ENCODE measurements at places on chromosomes 2 and 18. TPM values are rescaled to one million over a fixed set of nuclear protein-coding genes. Genes with fewer than 3 reads are reported as not detected.

ASPRV1 gene
- not detected for total RNA-seq

LIPT1 gene
- 9.0 TPM for total RNA-seq

OSR1 gene
- 117 TPM for total RNA-seq

DQX1 gene
- 0.27 TPM for total RNA-seq

PTH2R gene
- total RNA-seq = 0.33 TPM

ACKR3 gene
- total RNA-seq = 2.0 TPM

PRKD3 gene
- total RNA-seq = 55.8 TPM

HIBCH gene
- total RNA-seq = 21.5 TPM

MERTK gene
- total RNA-seq = 0.65 TPM

PLB1 gene
- 2.7 TPM for total RNA-seq

TGFA gene
- total RNA-seq = not detected

CROCC2 gene
- 0.41 TPM for total RNA-seq

SERPINB13 gene
- total RNA-seq = not detected

EMILIN2 gene
- total RNA-seq = 11.2 TPM

SNTG2 gene
- total RNA-seq = not detected

NCKAP5 gene
- 1.7 TPM for total RNA-seq

HRH4 gene
- total RNA-seq = under 0.01 TPM

RRM2 gene
- total RNA-seq = 91.4 TPM

ADGRF3 gene
- total RNA-seq = 0.09 TPM

POTEC gene
- total RNA-seq = not detected

ACYP2 gene
- 11.5 TPM for total RNA-seq

PLEK gene
- total RNA-seq = under 0.01 TPM

TRIM43 gene
- total RNA-seq = not detected

ASB18 gene
- total RNA-seq = not detected

AGXT gene
- total RNA-seq = not detected

NEU2 gene
- total RNA-seq = not detected

SCG2 gene
- 3.4 TPM for total RNA-seq

SPDYA gene
- total RNA-seq = 6.5 TPM

TMEM169 gene
- total RNA-seq = 0.36 TPM

TBR1 gene
- not detected for total RNA-seq

CAVIN2 gene
- total RNA-seq = 24.1 TPM

AQP12A gene
- not detected for total RNA-seq

COMMD1 gene
- 126 TPM for total RNA-seq

GPAT2 gene
- 10.2 TPM for total RNA-seq

FZD7 gene
- 35.8 TPM for total RNA-seq

SNORC gene
- total RNA-seq = 0.72 TPM

EIF2AK3 gene
- 31.5 TPM for total RNA-seq

ICA1L gene
- total RNA-seq = 8.9 TPM

PMS1 gene
- 27.0 TPM for total RNA-seq

SFT2D3 gene
- total RNA-seq = 7.0 TPM

RAMP1 gene
- total RNA-seq = 3.1 TPM

CEBPZOS gene
- total RNA-seq = 27.6 TPM

MEX3C gene
- 44.2 TPM for total RNA-seq

SLC16A14 gene
- total RNA-seq = 0.49 TPM

MYCN gene
- not detected for total RNA-seq

COLEC12 gene
- total RNA-seq = 109 TPM

KCNE4 gene
- 22.2 TPM for total RNA-seq

CRYBA2 gene
- total RNA-seq = not detected

HOXD10 gene
- total RNA-seq = not detected

GALR1 gene
- total RNA-seq = not detected

TCF23 gene
- total RNA-seq = not detected

CNRIP1 gene
- total RNA-seq = 46.9 TPM

FAM124B gene
- 1.2 TPM for total RNA-seq

G6PC2 gene
- total RNA-seq = not detected

Measured in fibroblast of the aortic adventitia (primary cell).